Calu3 (cell line): ENCODE measurements at places on chromosomes 16 and 17. TPM values are rescaled to one million over a fixed set of nuclear protein-coding genes. Genes with fewer than 3 reads are reported as not detected.

Gene ABHD15
- 12.5 and 12.9 TPM in 2 replicates for total RNA-seq

Gene C16orf54
- total RNA-seq: not detected in 2 replicates

Gene TBC1D3L
- 147 and 156 TPM in 2 replicates for total RNA-seq

Gene BTBD17
- total RNA-seq: not detected in 2 replicates

- no peak overlapping the region for H3K4me3 ChIP-seq
- no peaks in the 10 kb centered on the region for H3K36me3 ChIP-seq
- H3K27ac ChIP-seq: no peak overlapping the region
- DNase-seq: no peak
Observed at GRCh38 chr16:72836985-72837384, 210.9 kb downstream of the ZFHX3 start.

DNA sequence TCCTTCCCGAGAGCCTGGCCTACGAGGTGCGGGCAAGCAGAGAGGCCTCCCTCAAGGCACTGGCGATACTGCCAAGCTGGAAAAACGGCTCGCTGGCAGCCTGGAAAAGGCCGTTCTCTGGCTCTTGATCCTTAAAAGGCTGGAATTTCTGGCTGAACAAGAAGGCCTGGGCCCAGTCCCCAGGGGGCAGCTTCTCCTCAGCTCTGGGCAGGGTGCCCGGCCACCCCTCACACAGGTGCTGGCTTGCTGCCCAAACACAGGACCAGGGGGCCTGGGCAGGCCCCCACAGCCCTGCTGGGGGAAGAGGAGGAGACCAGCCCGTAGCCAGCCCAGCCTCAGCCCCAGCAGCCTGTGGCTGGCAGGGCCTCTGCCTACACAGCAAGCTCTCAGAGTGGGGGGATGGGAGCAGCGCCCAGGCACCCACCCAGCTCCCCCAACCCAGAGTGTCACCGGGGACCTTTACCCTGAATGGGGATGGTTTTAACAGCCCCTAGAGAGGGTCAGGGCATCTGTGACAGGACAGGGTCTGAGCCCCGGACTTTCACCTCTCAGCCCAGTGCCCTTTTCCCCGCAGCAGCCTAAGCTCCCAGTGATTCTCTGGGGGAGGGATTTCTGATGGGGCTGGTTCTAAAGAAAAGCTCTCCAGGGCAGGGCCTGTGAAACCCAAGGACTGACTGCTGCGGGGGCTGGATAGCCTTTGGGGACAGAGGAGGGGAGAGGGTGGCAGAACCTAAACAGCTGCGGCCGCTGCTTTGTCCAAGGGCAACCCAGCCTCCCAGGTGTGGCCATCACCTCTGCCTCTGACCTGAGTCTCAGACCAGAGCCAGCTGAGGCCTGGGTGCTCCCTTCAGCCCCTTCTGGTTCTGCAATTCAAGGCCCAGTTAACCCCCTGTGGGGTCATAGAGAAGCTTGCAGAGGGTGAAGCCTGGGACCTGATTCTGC is 38.6 kb upstream of the TOB1 start:
- H3K4me1 ChIP-seq: peaks cover 73% of the 10 kb centered on the region
- H3K27me3 ChIP-seq: no peaks in the 10 kb centered on the region
- H3K36me3 ChIP-seq: peaks cover 23% of the 10 kb centered on the region
- H3K4me3 ChIP-seq: peak overlapping the region; percentile 38
- peak overlapping the region; percentile 89 for H3K27ac ChIP-seq

DNA sequence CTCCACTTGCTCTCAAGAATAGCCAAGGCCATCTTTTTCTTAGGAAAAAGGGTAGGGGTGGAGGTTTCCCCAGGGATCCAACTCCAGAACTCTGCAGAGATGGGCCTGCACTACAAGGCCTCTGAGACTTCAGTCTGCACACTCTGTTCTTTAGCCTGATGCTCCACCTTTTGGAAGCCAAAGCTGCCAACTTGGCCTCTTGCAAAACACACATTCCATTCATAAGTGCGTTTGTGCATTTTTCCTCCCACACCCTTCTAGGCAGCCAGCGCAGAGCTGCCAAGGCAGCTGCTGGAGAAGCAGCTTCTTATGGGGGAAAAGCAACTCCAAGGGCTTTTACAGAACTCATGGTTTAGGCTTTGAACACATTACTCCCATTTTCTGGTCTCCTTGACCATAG is 45.3 kb downstream of the REXO5 start:
- peak; percentile 69 for DNase-seq
- peaks cover 10% of the 10 kb centered on the region for H3K36me3 ChIP-seq
- no peak overlapping the region for H3K4me3 ChIP-seq
- H3K4me1 ChIP-seq: peaks cover 16% of the 10 kb centered on the region
- H3K27me3 ChIP-seq: no peaks in the 10 kb centered on the region

DNA sequence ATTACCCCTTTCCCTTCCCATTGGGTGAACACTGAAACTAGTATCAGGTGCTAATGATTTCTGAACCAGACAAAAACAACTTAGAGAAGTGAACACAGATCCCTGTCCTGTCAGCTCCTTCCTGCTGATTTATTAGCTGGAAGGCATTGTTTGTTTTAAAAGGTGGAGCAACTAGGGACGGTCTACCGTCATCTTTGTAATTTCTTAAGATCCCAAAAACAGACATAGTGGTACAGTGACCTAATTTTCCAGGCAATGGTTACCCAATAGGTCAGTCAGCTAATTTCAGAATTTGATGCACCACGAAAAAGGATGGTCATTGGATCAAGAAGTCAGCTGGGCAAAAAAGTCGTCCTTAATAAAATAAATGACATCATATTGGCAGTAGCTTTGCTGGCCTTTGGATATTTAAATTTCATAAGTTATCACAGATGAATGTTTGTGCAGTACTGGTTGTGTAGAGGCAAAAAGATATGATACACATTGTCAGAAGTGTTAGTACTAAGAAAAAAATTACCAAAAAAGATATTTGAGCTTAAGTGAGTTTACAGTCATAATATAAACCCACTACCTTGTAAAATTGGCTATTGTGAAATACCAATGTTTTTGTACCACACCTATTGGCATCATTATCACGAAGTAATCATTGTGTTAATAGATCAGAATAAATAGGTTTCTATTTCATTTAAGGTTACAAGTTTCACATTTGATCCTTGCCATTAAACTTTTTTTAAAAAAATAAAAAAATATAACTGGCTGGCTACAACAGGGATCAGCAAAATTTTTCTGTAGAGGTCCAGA is 27.2 kb upstream of the KCNJ16 start:
- no peak for DNase-seq
- no peaks in the 10 kb centered on the region for H3K36me3 ChIP-seq
- no peaks in the 10 kb centered on the region for H3K27me3 ChIP-seq
- H3K4me1 ChIP-seq: no peaks in the 10 kb centered on the region
- no peak overlapping the region for H3K4me3 ChIP-seq

DNA sequence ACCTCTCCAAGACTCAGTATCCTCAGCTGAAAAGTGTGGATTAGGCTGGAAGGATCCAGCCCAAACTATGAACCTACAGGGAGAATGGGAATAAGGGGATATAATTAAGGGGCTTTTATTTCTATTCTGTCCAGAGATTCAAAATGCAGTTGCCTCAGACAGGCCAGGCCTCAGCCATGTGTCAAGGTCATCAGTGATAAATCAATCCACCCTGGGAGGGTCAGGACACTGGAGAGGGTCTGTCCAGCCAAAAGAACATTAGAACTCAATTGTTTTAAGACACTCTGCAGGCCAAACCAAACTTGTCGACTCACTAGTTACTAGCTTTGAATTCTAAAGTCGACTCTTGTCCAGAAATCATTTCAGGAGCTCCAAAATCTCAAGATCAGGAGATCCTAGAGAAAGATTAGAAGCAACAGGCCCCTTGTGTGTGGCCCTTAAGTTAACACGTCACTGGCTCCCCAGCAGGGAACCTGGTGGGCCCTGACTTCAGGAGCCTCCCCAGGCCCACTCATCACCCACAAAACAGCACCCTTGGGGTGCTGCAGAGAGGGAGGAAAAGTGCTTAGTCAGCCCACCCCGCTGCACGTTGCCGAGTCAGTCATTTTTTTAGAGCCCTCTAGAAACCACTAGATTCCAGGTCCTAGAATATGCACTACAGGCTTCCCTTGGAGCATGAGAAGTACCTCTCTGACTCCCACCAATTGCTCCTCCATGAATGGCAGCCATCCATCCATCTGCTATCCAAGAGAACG is 156.8 kb downstream of the XYLT1 start:
- H3K27me3 ChIP-seq: no peaks in the 10 kb centered on the region
- H3K4me1 ChIP-seq: peaks cover 20% of the 10 kb centered on the region
- DNase-seq: no peak
- no peak overlapping the region for H3K27ac ChIP-seq

DNA sequence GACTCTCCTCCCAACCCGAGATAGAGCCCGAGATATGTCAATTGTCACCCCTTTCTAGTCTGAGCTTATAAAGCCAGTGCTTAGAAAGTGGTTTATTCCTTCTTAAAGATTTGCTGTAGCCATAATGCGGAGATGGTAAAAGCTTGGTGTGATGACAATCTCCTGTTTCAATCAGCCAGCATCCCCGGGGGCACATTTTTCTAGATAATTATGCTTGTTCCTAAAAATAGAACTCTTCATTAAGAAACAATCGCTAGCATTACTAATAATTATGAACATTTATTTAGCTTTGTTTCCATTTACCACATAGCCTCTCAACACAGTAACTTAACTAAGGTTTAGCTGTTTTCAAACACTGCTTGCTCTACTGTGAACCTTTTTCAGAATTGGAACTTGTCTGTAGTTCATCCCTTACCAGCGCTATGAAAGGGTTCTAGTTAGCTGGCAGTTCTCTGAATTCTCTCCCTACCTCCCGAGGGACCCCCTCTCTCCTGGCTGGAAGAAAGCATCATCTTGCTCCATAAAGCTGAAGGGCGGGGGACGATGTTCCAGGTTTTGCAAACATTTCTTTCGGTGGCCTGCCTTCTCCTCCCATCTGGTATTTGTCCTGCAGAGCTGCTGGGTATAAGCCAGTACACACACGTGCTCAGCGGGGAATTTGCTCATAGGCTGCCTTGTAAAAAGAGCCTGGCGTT is 922 bp upstream of the MRPL58 start:
- peak; percentile 13 for DNase-seq
- peaks cover 40% of the 10 kb centered on the region for H3K4me1 ChIP-seq
- peaks cover 47% of the 10 kb centered on the region for H3K36me3 ChIP-seq
- peak overlapping the region; percentile 74 for H3K27ac ChIP-seq
- no peaks in the 10 kb centered on the region for H3K27me3 ChIP-seq

DNA sequence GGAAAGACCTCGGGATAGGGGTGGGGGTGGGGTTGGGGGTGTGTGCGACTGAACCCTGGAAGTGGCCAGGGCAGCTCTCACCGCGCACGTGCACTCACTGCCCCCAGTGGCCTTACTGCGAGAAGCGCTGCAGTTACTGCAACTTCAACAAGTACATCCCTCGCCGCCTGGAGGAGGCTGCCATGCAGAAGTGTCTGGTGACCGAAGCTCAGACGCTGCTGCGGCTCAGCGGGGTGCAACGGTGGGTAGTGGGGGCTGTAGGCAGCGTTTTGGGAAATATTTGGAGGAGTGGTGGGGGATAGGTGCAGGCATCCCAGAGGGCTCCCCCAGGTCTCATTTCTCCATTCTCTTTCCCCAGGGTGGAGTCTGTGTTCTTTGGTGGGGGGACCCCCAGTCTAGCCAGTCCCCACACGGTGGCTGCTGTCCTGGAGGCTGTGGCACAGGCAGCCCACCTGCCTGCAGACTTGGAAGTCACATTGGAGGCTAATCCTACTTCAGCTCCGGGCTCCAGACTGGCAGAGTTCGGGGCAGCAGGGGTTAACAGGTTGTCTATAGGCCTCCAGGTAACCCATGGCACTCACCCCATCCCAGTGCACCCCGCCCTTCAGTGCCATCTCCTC is 972 bp downstream of the RSAD1 start:
- H3K27me3 ChIP-seq: no peaks in the 10 kb centered on the region
- H3K4me3 ChIP-seq: peak overlapping the region; percentile 65
- peaks cover 46% of the 10 kb centered on the region for H3K36me3 ChIP-seq
- peaks cover 45% of the 10 kb centered on the region for H3K4me1 ChIP-seq
- DNase-seq: peak; percentile 90
- H3K27ac ChIP-seq: peak overlapping the region; percentile 64

- peaks cover 6% of the 10 kb centered on the region for H3K36me3 ChIP-seq
- H3K27me3 ChIP-seq: no peaks in the 10 kb centered on the region
- no peak for DNase-seq
Observed at GRCh38 chr16:19780321-19780720, 62.2 kb downstream of the IQCK start.

GRCh38 chr16:23498863-23499262 is 11.4 kb downstream of the GGA2 start:
- H3K4me3 ChIP-seq: no peak overlapping the region
- H3K4me1 ChIP-seq: peaks cover 29% of the 10 kb centered on the region
- H3K27ac ChIP-seq: no peak overlapping the region
- H3K27me3 ChIP-seq: no peaks in the 10 kb centered on the region
- DNase-seq: no peak

- peaks cover 21% of the 10 kb centered on the region for H3K27me3 ChIP-seq
- H3K36me3 ChIP-seq: no peaks in the 10 kb centered on the region
- H3K27ac ChIP-seq: no peak overlapping the region
- no peak overlapping the region for H3K4me3 ChIP-seq
- peaks cover 37% of the 10 kb centered on the region for H3K4me1 ChIP-seq
Observed at GRCh38 chr16:66378741-66379570, 12.5 kb downstream of the CDH5 start.

GRCh38 chr16:31128711-31129567 is 6.6 kb downstream of the PRSS8 start:
- DNase-seq: peak; percentile 70
- H3K36me3 ChIP-seq: peaks cover 75% of the 10 kb centered on the region
- peaks cover 68% of the 10 kb centered on the region for H3K4me1 ChIP-seq
- H3K27ac ChIP-seq: peak overlapping the region; percentile 93
- H3K4me3 ChIP-seq: peak overlapping the region; percentile 51

GRCh38 chr17:8658810-8659209 is 28.3 kb upstream of the MYH10 start:
- H3K27me3 ChIP-seq: peaks cover 71% of the 10 kb centered on the region
- H3K4me3 ChIP-seq: no peak overlapping the region
- no peak for DNase-seq
- no peaks in the 10 kb centered on the region for H3K4me1 ChIP-seq
- H3K36me3 ChIP-seq: no peaks in the 10 kb centered on the region

DNA sequence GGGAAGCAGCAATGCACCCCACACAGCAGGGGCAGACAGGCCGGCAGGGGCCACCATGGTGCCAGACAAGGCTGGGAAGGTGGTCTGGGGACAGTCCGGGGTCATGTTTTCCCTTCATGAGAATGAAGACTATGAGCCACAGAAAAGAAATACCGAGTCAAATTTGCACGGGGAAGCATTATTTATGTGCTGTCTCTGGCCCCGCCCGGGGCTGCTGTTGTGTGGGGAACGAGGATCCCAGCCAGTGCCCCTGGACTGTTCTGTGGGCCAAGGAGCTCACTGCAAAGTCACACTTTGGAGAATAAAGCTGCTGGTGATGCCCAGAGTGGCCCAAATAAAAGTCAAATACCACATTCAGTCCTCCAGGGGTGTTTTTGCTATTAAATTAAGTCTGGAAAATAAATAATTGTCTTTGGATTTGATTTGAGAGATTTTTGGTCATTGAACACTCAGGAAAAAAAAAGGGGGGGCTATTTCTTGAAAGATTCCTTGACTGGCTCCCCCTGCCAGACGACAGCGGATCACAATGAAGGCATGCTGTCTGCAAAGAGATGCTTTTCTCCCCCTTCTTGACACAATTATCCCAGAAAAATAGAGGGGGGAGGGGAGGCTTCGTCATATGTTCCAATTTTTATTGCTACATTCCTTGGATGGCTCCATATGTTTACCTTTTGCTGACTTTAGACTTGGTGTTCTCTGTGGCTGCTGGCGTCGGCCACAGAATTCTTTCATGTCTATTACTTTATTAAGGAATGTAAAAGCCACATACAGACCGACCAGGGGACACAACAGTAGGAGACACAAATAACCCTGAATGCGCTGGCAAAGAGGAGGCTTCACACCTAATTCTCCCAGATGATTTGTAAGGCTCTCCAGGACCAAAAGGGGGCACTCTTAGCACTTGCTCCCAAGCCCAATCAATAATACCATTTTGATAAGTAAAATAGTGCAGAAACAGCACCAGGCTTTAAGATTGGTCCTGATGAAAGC is 27.1 kb upstream of the ANKFN1 start:
- no peaks in the 10 kb centered on the region for H3K4me1 ChIP-seq
- no peaks in the 10 kb centered on the region for H3K36me3 ChIP-seq
- DNase-seq: peak; percentile 34
- no peaks in the 10 kb centered on the region for H3K27me3 ChIP-seq
- H3K27ac ChIP-seq: no peak overlapping the region
- H3K4me3 ChIP-seq: no peak overlapping the region
